ENCODE measurements at places on chromosomes 2 and 18.

DNA sequence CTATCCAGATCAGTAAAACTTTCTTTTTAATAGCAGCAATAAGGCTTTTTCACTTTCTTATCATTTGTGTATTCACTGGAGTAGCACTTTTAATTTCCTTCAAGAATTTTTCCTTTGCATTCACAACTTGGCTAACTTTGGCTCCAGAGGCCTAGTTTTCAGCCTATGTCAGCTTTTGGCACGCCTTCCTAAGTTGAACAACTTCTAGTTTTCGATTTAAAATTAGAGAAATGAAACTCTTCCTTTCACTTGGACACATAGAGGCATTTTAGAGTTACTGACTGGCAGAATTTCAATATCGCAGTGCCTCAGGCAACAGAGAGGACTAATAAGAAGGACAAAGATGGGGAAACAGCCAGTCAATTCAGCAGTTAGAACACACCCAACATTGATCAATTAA, 577.4 kb downstream of the DSC3 start:
- DNase-seq, result no peak

DNA sequence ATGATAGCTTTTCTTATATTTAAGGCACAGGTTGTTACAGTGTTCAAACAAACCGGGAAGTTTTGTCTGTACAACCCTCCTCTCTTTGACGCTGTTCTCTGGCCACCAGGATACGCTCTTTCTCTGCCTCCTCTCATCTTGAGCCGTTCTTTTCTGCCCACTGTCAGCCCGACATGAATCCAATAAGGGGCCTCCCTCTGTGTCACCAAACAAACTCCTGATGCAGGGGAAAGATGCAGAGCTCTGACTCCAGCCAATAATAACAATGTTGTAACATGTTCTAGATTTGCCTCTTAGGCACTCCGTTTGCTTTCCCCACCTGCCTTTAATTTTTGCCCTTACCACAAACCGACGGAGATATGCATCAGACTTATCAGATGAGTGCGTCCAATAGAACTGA, 449.3 kb downstream of the SLC4A3 start:
- DNase-seq, result no peak

DNA sequence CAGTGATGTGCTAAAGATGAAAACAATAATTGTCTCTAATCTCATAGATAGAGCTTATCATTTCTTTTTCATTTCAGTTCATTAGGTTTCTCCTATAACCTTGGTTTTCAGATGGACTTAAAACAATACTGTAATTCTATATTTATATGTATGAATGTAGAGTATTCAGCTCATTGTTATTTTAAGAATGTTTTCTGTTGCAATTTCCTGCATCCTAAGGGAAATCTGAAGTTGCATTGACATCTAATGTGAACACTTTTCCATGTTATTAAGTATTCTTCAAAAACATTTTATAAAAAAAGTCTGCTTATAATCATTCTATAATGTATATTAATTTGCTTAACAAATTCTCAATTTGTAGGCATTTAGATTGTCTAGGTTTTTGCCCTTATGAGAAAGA, 288.9 kb downstream of the XIRP2 start:
- no peak for DNase-seq

DNA sequence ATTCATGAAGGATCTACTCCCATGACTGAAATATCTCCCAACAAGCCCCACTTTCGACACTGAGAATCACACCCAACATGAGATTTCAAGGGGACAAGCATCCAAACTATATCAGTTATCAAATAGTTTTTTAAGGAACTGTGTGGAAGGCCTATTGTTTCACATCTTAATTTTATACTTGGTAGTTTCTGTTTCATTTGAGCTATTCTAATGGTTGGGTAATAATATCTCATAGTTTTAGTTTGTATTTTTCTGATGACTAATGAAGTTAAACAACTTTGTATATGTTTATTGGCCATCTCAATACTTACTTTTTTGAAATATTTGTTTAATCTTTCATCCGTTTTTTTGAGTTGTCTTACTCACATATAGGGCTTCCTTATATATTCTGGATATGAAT, 135.0 kb downstream of the SCG2 start:
- no peak for DNase-seq

GRCh38 chr2:119723784-119724467, 35.8 kb upstream of the PTPN4 start:
- DNase-seq, result no peak

DNA sequence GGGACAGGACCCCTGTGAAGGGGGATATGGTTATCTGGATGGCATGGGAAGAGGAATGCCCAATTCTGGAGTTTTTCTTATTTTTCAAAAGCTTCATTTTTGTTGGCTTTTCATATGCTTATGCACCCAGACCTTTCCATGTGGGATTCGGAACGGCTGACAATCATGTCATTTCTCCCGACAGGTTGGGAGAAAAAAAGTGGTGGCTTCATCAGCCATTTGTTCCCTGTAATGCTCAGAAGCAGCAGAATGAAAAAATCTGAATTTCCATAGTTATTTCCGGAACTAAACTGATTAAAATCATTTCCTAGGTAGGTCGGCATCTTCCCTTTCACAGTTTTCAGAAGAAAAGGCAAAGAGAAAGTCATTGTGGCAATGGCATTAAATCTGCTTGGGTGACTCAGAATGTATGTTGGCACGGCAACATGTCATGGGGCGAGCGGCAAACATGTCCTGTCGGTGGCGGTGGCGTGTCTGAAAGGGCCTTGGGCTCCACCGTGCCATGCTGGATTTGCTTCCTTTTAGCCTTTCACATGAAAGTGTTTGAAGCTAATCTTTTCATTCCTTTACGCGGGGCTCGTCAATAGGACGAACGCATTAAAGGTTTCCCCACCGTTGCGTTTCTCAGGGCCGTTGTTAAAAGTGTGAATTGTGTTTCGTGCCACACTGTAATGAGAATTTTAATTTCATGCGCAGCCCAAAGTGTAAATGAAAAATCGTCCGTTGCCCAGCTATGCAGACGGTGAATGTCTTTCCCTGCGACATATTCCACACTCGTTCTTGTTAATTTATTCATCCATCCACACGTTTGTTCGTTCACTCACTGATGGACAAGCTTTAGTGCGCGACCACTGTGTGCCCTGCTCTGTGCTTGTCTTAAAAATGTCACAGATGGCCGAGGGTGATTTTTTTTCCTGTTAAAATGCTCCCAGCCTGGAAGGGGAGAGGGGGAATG, 18.5 kb downstream of the ACKR3 start:
- DNase-seq, result no peak

DNA sequence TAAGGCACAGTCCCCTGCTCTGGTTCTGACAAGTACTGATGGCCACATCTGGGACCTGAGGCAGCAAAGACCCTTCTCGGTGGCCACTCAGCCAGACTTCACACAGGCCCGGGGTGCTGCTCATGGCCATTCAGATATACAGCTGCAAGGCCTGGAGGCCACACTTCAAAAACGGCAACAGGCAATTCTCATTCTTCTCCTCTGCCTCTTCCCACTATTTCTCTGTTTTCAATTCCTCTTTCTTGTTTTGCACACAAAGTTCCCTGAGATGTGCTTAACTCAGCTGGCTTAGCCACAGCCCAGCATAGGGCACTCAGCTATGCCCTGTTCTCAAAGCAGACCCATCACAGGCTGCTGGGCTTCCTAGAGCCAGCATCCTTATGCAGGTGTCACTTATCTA, 29.9 kb downstream of the PTPN18 start:
- no peak for DNase-seq

- no peak for DNase-seq
Measured at GRCh38 chr2:240626531-240627300, 1.4 kb downstream of the GPR35 start.

- DNase-seq, result no peak
Measured at GRCh38 chr2:173271825-173272224, 82.8 kb upstream of the CDCA7 start.

- DNase-seq, result no peak
Measured at GRCh38 chr2:239455436-239456203, 54.8 kb upstream of the HDAC4 start.

DNA sequence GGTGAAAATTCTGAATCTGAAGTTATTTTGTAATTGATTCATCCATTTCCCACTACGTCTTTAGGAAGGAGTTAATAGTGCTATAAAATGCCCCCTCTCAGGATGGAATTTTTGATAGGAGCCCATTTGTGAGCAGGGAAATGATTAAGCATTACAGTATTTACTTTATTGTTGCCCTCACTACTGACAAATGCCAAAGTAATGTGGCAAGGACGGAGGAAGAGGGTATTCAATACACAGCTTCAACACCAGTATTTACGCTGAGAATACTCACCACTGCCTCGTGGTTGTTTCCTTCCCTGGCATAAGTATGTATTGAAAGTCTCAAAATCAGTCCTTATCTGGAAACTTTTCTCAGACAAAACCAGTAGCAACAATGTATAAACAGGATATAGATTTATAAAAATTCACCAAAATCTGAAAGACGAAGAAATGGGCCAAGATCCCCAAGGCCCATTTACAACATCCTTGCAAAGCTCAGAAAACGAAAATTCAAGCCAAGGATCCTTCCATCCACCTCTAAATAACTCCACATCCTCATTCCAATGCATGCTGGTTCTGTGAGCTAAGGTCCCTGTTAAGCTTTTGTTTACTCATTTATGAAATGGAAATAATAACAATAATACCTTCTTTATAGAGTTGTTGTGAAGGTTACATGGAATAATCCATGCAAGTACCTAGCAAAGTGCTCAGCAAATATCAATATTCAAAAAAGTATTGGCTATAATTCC, 29.3 kb downstream of the FEZ2 start:
- no peak for DNase-seq

GRCh38 chr2:232420463-232421188, 14.0 kb downstream of the ALPG start:
- peak; percentile 14 for DNase-seq

- DNase-seq, result no peak
Measured at GRCh38 chr2:191569025-191569424, 108.9 kb upstream of the NABP1 start.

Measured in T-helper 2 cell treated with Interferon-gamma antibody and Interleukin-4, amounts not matched to agents 5 μg/mL and 100 μg/mL, for 36 hours (primary cell).